GM23338 (cell line): ENCODE measurements at places on chromosomes 13 and 19.

DNA sequence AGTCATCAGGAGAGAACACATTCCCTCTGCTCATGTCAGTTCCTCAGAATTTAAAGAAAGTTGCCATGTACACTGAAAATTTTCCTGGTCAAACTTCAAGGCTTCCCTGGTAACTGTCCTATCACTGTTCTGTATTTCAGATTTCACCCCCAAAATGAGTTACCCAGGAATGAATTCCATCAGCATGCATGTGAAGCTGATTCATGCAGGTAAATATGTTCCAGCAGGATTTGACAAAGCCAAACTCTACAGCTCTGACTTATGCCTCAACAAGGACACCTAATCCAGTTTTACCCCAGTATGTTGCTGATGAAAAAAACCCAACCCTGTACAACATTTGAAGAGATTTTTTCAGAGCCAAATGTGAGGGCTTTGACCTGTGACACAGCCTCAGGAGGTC is 21.5 kb downstream of the LIG4 start:
- no peak for DNase-seq

DNA sequence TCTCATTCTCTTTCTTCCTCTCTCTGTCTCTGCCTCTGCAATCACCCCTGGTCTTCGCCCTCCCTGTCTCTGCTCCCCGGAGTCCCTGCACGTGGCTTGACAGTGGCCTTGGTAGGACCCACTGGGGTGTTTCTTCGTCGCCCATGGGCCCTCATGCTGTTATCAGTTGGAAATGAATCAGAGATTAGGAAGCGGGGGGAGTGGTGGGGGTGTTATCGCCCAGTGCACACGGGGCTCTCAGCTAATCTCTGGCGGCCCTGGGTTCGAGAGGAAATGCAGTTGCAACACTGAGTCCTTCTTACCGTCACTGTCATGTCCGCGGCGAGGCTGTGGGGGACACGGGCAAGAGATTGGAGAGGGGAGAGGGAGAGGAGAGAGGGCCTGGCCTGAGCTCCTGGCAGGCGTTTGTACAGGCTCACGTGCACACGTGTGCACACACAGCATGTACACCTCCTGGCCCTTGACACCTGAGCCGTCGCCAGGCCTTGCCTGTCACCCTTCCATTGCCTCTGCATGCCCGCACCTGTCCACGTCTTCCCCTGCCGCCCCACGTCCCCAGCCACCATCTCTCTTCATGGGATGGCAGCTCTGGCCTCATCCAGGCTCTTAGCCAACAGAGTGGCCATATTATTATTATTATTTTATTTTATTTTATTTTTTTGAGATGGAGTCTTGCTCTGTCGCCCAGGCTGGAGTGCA is 37.8 kb upstream of the SLC7A10 start:
- no peak for DNase-seq

DNA sequence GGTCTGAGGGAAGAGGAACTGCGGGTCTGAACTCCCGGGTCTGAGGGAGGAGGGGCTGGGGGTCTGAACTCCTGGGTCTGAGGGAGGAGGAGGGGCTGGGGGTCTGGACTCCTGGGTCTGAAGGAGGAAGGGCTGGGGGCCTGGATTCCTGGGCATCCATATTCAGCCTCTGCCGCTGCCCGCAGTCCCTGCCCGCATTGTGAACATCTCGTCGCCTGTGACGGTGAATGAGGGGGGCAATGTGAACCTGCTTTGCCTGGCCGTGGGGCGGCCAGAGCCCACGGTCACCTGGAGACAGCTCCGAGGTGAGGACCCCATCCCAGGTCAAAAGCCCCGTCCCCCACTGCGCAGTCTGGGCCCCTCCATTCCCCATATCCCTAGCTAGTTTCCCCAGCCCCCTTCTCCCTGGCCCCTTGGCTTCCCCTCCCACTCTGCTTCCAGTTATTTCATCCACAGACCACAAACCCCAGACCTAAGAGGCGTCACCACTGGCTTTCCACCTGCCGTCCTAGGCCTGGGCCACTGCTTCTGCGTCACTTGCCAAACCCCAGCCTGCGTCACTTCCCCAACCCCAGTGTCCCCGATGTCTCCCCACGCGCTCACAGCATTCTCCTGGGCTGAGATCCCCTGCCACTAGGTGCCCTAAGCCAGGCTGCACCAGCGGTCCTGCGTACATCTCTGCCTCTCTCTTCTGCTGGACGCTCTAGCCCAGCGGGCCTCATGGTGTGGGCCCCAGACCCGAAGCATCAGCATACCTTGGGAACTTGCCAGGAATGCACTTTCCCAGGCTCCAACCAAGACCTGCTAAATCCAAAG is 13.9 kb downstream of the IGLON5 start:
- DNase-seq = no peak

DNA sequence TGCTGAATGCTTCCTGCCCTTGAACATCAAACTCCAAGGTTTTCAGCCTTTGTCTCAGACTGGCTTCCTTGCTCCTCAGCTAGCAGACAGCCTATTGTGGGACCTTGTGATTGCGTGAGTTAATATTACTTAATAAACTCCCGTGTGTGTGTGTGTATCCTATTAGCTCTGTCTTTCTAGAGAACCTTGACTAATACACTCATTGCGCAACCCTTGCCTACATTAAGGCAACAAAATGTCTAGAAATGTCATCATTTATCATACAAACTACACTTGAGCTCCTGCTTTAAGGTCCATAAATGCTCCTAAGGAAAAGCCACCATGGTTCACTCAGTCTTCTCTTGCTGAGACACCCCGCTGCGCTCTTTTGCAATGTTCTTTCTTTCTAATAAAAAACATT is 2861.0 kb downstream of the PCDH9 start:
- DNase-seq = no peak

DNA sequence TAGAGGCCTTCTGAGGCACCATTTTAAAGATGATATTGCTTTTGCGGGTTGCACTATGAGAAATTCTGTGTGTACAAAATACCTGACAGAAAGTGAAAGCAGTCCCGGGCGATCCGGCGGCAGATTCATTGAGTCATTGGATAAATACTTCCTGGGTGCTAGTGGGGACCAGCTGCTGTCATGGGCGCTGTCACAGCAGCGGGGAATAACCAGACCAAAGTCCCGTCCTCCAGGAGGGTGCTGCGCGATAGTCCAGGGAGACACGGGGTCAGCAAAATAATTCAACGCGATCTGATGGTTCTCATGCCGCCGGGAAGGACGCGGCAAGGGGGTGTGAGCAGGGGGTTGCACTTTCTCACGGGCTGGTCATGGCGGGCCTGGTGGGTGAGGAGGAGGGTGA is 13.5 kb downstream of the ZFR2 start:
- no peak for DNase-seq

DNA sequence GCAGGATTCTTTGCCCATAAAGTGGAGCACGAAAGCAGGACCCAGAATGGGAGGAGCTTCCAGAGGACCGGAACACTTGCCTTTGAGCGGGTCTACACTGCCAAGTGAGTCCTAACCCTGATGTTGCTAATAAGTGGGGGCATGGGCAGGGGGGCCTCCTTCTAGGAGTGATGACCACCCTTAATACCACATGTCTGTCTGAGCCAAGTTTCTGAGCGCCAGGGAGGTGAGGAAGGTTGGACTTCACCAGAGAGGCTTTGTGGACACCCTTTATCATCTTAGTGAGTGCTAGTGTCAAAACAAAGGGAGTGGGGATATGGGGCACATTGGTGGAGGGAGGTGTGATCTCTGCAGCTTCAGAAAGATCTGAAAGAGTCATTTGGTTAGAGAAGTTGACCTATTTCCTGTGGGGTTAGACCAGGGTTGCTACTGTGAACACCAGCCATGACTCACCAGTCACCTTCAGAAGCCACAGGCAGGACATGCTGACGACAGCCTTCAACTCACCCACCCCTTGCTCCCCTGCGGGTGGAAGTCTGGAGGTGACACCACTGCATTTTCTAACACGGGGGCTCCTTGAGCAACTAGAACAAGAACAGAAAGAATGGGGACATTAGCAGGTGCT is 8.8 kb downstream of the ALOX5AP start:
- no peak for DNase-seq

GRCh38 chr19:37654629-37655300 is 500 bp downstream of the ZFP30 start:
- DNase-seq = peak; percentile 58

- DNase-seq = no peak
Observed at GRCh38 chr13:49436890-49437289, 7.0 kb downstream of the CAB39L start.

- DNase-seq = no peak
Observed at GRCh38 chr13:79289571-79289970, 116.5 kb downstream of the RBM26 start.

DNA sequence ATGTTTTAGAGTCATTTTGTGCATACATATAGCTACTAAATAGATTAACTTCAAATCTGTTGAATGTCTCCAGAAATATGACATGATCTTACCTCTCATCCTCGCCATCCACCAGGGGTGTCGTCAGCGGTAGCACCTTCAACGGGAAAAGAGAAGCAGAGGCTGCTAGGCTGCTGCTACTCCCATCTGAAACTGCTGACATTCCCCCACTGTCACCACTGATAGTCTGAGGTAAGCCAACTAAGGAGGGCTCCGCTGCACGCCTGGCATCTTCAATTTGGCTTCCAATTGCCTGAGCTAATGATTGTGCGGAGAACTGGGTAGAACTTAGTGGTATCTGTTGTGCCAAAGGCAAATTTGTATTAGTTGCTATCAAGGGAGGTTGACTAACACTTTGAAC is 3.1 kb downstream of the TSC22D1 start:
- DNase-seq = peak; percentile 49
